ENCODE measurements at places on chromosomes 4 and X.

GRCh38 chr4:6474705-6475457, 2.5 kb upstream of the PPP2R2C start:
- DNase-seq = no peak

DNA sequence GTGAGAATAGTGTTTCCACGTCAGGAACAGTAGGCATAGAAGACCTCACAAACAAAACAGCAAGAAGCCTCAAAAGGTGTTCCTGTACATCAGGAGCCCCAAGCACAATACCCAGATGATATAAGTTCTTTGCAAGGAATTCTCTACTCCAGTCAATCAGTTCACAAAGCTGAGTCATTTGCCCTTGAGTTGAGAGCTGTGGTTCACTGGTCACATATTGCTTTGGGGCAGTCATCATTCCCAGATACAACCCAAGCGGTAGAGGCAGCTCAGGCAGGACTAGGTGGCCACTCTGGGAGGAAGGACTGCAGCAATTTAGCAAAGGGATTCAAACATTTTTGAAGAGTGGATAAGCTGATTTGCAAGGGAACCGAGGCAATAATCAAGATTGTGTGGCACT, 551.5 kb upstream of the ZFP42 start:
- DNase-seq = no peak

DNA sequence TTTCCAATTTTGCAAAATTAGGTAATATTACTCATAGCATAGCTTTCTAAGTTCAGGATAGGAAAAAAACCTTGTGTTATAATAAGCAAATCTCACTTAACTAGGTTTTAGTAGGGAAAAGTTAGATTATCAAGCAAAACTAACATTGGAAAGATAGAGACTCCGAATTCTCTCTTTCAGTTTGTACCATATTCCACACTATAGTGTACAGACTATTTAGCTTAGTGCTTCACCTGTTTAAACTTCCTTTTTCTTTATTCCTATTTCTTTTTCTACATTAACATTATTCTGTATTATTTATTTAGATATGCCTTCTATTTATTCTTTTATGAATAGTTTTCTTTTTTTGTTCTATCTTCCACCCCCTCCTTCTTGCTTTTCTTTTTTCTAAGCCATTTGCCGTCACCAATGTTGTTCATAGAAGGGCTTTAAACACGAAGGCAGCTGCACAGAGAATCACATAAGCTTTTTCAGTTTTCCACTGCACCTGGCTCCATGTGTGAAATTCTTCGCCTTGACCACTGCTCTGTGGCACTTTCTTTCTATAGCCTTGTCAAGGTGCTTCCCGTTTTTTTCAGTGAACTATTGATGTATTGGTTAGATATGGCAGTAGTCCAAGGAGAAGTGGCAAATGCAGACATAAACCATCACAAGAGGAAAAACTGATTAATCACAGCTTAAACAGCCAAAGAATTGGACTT, 8.5 kb downstream of the PCDH10 start:
- peak; percentile 13 for DNase-seq

GRCh38 chrX:116277351-116278225, 107.0 kb downstream of the AGTR2 start:
- no peak for DNase-seq

DNA sequence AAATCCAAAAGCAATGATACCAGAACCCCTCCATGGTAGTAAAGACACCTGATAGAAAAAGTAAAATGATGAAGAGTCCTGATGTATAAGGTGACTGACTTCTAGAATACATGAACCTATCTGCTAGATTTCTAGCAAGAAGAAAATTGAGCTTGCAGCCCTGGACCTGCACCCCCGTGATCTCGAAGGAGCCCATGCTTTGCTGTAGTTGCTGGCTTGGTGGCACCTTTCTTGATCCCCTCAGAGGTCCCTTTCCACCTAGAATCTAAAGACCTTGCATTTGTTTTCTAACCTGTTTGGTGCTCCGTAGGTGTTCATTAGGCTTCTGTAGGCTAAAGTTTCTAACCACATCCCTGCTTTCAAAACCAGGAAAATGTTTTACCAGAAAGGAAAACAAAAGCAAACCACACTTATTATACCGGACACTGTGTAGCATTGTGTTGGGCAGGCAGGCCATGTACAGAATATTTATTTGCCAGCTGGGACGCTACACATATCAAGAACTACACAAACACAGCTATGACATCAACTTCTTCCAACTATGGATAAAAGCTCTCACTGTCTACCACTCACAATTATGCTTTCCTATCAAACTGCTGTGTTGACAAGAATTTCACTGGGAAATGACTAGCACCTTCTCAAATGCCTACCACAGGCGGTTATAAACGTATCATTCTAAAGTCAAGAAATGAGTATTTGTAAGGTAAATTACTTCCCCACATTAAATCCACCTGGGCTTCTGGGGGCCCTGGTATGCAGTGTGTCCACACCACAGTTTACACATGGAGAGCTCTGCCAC, 316.2 kb downstream of the UNC5C start:
- DNase-seq = no peak

DNA sequence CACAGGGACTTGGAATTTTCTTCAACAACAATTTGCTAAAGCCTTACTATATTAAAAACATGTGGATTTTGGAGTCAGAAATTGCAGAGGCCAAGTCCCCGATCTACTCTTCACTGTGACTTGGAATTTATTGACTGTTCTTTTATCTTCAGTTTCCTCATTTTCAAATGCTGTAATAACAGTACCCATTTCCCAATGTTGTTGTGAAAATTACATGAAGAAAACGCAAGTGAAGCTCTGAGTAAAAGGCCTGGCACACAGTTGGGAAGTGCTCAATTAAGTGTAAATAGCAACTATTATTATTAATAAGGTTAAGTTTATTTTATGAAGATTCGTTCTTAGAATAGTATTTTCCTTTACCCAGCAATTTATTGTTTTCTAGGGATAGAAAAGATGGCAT, 15.7 kb downstream of the STBD1 start:
- DNase-seq = peak; percentile 16

- DNase-seq = peak; percentile 56
Measured at GRCh38 chr4:64539234-64539849, 130.1 kb upstream of the TECRL start.

DNA sequence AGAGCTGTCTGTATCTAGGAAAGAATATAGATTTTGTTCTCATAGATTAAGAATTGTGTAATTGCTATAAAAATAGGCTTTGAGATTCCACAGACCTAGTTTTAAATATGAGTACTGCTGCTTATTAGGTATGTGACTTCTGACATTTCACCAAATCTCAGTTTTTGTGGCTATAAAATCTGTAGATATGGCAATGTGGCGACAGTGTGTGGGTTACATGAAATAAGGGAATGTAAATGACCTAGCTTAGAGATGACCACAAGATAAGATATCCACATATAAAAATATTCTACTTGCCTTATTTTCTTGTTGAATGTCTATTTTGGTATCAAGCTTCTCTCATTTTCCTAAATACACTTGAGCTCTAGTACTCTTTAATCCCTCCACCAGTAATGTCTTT, 193.8 kb downstream of the UNC5C start:
- no peak for DNase-seq

GRCh38 chr4:145887241-145887991, 51.2 kb downstream of the ZNF827 start:
- no peak for DNase-seq

- no peak for DNase-seq
Measured at GRCh38 chrX:42143866-42144592, 220.7 kb upstream of the CASK start.

- no peak for DNase-seq
Measured at GRCh38 chr4:21893136-21893535, 55.4 kb downstream of the KCNIP4 start.

DNA sequence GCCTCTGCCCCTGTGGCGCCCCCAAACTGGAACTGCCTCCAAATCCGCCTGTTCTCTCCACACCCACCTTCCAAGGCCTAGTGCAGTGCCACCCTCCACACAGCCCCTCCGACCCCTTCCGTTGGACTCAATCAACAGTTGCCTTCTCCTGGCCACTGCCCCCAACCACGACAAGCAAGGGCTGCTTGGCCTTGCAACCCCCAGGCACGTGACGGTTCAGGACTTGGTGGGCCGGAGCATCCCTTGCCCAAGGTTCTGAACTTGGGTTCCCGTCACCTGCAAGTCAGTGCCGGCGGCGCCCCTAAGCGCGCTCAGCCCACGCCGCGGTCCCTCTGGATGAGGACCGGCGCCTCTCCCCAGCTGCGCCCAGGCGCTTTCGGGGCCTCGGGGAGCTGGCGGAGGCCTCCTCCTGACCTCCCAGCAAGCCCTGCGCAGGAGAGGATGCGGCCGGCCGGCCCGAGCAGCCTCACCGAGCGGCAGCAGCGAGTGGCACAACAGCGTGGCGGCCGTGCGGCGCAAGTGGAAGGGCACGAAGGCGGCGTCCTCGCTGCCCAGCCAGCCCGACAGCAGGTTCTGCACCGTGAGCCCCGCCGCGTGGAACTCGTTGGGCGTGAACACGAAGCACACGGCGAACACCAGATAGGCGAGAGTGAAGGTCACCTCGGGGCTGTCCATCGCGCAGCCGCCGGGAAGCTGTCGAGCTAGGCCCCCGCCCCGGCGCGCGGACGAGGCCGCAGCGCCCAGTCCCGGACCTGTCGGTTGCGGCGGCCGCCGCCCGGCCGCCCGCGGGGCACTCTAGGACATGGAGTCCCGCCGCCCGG, 750 bp downstream of the TMEM129 start:
- DNase-seq = peak; percentile 31

DNA sequence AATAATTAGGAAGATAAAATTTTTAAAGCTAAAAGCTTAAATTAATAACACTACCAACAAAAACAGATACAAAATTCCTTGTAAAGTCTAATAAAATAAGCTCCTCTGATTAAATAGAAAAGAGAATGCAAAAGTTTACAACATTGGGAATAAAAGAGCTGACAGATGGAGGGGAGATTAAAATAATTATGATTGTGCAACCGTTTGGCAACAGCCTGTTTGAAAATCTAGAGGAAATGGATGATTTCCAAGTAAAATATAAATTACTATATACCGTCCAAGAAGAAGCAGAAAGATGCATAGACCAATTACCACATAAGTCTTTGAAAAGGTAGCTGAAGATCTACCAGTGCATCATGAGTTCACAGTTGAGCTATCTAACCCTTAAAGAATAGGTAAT, 46.4 kb upstream of the VBP1 start:
- no peak for DNase-seq

GRCh38 chr4:41215155-41215554, 813 bp upstream of the APBB2 start:
- no peak for DNase-seq

GRCh38 chr4:85153221-85153620, 186.7 kb upstream of the WDFY3 start:
- no peak for DNase-seq

GRCh38 chr4:133493776-133494175, 344.7 kb downstream of the PCDH10 start:
- DNase-seq = no peak

DNA sequence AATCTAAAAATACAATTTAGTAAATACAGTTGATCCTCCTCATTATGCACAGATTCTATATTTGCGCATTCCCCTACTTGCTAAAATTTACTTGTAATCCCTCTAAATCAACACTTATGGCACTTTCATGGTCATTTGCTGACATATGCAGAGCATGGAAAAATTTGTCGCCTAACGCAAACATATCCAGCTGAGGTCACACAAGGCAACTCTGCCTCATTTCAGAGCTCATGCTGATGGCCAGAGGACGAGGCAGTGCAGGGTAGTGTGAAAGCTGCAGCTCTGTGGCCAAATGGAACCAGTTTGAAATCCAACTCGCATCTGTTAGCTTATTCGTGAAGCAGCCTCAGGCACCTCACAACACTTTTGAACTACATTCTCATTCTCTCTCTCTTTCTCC, 39.7 kb upstream of the KLHL2 start:
- DNase-seq = no peak

DNA sequence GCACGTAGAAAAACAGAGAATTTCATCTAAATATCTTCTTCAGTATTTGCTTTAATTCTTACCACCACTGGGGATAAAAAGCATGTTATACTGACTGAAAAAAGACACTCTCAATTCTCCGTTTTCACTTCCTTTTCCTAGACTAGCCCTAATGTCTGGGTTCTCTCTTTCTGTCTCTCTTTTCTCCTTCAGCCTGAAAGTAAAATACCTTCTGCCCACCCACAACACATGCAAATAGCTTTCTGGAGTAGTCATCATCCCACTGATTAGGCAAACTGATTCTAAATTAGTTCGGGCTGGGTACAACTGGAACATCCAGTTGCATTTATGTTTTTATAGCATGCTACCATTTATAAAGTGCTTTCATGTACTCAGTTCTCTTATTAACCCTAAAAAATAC, 142.4 kb upstream of the ANKRD50 start:
- DNase-seq = no peak

DNA sequence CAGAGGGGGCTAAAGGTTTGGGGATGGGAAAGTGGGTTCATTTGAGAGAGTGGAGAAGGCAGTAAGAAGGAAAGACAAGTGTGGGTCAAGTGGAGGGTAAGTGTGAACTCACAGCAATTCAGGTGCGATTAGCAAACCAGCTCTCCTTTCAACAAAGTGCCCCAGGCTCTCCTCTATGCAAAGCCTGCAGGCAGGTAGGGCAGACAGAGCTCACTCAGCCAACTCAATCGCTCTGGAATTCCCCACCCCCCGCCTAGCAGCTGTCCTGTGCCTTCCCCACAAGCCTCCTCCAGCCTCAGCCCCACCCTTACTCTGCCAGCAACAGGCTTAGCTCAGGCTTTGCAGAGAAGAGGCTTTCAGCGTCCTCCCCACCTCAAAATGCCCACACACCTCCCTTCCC, 14.8 kb upstream of the MAMLD1 start:
- no peak for DNase-seq

GRCh38 chr4:8727546-8728510, 135.3 kb downstream of the CPZ start:
- no peak for DNase-seq

DNA sequence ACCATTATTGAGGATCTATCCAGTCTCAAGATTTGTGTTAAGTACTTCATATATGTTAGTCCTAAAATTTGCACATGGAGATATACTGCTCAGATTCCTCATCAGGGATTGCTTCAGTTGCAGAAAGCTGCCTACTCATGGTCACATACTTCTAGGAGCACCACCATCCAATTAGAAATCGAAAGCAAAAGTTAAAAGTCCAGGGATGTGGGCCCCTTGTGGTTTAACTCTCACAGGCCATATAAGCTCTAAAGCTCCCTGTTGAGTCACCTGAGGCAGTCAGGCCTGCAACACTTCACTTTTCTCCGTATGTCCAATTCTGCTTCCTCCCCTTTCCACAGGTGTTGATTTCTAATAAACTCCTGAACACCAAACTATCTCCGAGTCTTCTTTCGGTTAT, 84.2 kb downstream of the CNOT6L start:
- peak; percentile 79 for DNase-seq

- DNase-seq = no peak
Measured at GRCh38 chr4:40152637-40153036, 44.2 kb upstream of the RHOH start.

GRCh38 chr4:1850276-1850675, 5.7 kb downstream of the LETM1 start:
- DNase-seq = no peak

DNA sequence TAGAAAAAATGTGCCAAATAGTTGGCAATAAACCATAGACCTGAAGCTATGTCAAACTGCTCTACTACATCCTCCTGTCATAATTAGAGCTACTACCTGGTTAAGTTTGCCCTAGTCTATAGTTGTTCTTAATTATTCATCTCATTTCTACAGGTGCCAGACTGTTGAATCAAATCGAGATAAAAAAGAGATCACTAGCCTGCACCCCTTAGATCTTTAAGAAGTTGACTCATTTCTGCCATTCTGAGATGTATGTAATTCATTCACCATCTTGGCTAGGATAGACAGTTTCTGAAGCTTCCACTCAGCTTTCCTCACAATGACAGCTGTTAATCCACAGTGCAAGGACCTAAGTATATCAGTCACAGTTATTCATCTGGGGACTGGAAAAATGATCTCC, 452.1 kb upstream of the BOD1L1 start:
- no peak for DNase-seq

Data from AML-193 (cell line).